ELR (cell line): ENCODE measurements at places on chromosomes 11 and 22.

GRCh38 chr11:1226986-1227550 lies 4.2 kb downstream of the MUC5B start:
- peak; percentile 18 for DNase-seq

- no peak for DNase-seq
Measured at GRCh38 chr11:67024410-67024809, 1.5 kb downstream of the SYT12 start.

DNA sequence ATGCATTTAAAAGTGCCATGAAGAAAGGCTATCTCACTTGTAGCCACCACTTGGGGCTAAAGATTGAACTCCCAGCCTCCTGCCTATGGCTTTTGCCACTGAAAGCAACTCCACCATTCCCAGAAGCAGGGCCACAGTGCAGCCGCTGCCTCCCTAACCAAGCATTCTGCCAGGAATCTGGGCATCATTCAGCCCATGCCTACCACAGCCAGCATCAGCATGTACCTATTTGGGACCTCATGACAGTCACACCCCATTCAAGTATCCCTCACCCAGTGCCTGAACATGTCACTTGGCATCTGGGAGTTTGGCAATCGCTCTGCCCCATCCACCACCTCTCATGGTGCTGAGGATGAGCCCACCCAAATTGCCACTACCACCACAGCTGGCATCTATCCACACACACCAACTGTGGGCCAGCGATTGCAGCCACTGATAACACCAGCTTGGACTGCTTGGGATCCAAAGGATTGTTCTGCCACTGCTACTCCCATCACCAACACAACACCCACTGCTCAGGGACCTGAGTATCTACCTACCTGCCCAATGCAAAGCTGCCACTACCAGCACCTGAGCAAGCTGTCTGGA lies 234.4 kb downstream of the GRM5 start:
- no peak for DNase-seq

GRCh38 chr11:67271541-67272284 lies 5.4 kb downstream of the GRK2 start:
- no peak for DNase-seq

DNA sequence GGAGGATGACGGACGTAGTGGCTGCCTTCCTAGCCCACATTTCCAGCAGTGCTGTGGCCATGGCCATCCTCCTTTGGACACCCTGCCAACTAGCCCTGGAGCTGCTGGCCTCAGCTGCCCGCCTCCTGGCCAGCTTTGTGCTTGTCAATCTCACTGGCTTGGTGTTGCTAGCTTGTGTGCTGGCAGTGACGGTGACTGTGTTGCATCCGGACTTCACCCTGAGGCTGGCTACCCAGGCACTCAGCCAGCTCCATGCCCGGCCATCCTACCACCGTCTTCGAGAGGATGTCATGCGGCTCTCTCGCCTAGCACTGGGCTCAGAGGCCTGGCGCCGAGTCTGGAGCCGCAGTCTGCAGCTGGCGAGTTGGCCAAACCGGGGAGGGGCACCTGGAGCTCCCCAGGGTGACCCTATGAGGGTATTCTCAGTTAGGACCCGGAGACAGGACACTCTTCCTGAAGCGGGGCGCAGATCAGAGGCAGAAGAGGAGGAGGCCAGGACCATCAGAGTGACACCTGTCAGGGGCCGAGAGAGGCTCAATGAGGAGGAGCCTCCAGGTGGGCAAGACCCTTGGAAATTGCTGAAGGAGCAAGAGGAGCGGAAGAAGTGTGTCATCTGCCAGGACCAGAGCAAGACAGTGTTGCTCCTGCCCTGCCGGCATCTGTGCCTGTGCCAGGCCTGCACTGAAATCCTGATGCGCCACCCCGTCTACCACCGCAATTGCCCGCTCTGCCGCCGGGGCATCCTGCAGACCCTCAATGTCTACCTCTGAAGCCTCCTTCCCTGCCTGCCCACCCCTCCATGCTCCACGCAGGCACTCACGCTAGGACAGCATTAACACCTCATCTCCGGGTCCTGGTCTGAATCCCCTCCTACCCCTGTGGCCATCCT lies 1.6 kb downstream of the RNF26 start:
- no peak for DNase-seq

DNA sequence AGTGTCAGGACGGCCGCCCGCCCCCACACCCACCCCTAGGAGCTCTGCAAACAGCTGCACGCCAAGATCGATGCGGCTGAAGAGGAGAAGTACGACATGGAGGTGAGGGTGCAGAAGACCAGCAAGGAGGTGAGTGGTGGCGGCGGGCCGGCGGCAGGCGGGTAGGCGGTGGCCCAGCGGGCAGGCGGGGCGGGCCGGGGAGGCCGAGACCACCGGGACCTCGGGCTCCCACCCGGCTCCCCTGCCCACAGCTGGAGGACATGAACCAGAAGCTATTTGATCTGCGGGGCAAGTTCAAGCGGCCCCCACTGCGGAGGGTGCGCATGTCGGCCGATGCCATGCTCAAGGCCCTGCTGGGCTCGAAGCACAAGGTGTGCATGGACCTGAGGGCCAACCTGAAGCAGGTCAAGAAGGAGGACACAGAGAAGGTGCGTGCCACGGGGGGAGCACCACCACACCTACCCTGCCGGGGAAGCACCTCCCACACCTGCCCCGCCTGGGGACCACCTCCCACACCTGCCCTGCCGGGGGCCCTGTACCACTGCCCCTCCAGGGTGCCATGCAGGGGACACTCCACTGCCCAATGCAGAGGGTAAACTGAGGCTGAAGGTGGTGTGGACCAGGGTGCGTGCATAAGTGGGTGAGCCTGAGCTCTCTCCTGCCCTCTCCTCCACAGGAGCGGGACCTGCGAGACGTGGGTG lies 2.1 kb downstream of the TNNI2 start:
- no peak for DNase-seq

GRCh38 chr11:59189986-59190385 lies 18.1 kb downstream of the DTX4 start:
- DNase-seq = no peak

- no peak for DNase-seq
Measured at GRCh38 chr22:32820131-32821119, 18.9 kb downstream of the TIMP3 start.

DNA sequence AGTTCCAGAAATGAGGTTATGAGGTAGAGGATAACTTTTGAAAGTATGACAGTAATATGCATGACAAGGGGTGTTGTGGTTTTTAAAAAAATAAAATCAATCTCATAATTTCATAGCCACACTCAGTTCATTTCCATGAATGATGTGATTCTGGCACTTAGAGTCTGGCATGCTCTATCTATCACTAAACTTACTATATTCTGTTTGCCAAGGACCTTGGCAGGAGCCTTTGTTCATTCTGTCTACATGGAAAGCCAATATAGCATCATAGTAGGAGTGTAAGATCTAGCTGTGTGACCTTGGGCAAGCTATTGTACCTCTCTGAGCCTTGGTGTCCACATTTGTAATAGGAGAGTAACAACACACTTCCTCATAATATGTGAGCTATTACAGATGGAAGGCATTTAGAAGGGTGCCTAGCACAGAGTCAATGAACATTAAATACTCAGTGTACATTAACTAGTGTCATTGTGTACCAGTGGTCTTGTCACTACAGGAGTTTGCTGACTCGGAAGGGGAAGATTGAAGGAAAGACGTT lies 507.6 kb downstream of the SOX6 start:
- DNase-seq = no peak

DNA sequence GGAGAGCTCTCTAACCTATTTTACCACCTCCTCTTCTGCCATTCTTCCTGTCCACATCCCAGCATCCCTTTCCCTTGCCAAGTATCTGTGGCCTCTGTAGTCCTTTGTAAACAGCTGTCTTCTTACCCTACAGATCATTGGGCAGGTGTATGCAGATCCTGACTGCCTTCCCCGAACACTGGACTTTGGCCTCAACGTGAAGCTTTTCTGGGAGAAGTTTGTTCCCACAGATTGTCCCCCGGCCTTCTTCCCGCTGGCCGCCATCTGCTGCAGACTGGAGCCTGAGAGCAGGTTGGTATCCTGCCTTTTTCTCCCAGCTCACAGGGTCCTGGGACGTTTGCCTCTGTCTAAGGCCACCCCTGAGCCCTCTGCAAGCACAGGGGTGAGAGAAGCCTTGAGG lies 17.3 kb downstream of the PIK3IP1 start:
- no peak for DNase-seq

GRCh38 chr11:62708392-62708791 lies 916 bp downstream of the GNG3 start:
- no peak for DNase-seq

DNA sequence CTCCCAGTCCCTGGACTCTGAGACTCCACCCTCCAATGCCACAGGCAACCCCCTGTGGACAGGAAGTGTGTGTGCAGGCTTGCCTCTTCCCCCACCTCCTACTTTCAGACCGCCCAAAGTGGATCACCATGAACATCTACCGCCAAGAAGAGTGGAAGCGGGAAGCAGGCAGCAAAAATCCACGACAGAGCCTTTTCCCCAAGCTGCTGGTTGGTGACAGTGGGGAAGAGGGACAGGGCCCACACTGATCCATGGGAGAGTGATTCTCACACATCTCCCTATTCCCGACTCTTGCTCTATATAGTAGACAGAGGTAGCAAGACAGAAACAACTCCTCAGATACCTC lies 53.4 kb upstream of the SPATA19 start:
- DNase-seq = no peak

DNA sequence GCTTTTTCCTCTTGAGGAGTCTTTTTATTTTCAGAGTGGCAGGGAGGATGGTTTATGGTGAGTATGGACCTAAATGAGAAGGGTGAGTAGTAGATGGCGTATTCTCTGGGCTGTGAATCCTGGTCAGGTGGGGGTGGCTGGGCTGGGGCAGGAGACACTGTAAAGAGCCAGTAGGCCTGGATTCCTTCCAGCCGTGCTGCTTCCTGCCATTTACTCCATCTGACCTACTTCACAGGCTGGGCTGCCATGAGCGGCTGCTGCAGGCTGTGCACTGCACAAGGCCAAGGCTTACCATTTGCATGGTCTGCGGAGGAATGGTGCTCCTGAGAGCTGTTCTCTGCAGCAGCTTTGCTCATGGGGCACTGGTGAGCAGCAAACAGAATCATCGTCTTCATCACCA lies 297.6 kb downstream of the KIRREL3 start:
- DNase-seq = no peak

DNA sequence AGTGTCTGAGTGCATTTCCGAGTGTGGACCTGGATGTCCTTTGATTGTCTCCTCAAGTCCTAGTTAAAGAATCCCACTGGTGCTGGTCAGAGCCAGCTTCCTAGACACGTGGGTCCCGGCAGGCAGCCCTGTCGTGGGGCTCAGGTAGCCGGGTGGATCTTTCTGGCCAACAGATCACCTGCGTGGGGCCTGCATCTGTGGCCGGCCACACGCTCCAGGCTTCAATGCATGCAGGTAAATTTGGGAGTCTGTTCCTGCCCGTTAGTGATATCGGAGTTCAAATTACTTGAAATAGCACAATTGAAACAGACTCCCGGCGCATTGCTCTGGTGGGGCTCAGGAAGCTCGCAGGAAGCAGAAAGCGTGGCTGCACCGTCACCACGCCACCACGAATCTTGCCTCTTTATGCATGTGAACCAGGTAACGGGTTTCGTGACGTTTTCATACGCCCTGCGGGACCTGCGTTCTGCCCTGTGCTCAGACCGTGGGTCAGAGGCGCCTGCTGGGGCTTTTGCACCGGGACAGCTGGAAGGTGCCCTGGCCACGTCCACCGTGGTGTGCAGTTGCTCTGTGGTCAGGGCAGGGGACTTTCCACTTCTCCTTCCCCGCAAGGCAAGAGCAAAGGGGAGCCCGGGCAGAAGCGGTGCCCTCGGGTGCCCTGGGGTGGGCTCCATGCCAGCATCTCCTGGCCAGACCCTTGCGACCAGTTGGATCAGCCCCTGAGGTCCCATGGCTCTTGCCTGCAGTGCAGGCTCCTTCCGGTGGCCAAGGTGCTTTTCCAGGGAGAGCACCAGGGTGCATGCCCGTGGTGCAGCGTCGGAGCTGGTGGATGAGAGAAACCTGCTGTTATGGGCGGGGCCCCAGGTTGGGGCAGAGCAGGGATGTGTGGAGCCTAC lies 803.5 kb downstream of the BRD1 start:
- no peak for DNase-seq

DNA sequence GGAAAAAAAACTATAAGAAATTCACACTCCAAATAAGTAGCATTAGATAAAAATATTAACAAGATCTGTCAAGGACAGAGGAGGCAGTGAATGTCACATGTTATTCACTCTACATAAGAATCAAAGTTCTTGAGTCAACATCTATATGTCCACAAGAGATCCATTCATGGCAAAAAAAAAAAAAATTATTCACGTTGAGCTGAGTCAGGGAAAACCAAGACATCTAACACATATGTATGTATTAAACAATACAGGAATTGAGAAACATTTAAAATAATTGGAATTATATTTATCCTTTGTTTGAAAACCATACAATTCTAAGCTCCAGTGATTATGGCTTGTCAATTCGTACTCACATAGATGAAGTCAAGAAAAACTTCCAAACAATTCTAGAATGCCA lies 1.3 kb downstream of the OR56A5 start:
- no peak for DNase-seq

DNA sequence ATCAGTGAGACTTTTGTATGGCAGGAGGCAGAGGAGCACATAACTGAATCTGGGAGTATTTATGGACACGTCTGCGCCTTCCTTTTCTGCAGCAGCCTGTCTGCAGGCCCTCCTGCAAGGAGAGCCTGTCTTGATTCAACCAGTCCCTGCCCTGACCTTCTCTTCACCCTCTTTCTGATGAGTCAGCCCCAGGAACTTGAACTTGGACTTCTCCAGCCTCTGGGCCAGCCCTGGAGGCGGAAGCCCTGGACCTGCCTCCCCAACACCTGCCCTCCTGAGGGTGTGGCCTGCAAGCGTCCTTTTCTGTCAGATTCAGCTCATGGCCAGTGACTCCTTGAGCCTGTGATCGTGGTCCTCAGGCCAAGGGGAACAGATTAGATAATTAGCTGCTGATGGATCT lies 20.0 kb downstream of the DAGLA start:
- peak; percentile 83 for DNase-seq

DNA sequence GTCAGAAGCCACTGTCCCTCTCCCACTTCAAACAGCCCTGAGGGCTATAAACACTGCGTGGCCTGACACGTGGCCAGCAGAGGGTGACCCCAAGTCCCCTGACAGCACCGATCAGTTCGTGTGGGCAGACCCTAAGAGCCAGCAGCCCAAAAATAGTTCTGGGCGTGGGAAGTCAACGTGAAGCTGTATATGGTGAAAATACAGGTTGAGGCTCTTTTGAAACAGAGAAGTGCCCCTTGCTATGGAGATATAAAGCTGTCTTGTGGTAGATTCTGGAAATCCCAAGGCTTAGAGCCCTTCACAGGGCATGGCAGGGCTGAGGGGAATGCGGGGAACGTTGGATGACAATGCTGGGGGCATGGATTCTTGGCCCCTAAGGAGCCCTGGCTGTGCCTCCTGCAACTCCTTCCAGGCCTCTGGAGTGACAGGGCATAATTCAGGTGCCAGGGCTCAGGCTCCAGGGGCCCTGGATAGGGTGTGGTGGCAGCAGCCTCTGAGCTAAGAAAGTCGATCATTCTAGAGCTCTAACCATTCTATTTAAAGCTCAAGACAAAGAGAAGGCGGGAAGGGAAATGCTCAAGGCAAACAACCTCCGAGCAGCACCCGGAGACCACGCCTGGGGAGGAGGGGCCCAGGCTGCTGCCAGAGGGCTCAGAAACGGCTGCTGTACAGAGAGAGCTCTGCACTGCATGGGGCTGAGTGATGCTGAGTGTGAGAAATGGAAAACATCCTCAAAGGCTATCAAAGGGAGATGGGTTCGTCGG lies 60.4 kb upstream of the CD5 start:
- DNase-seq = peak; percentile 7
